Stimulated activated CD4-positive, alpha-beta T cell treated with anti-CD3 and anti-CD28 coated beads, Interleukin-12 subunit alpha, Interleukin-12 subunit beta, amount 100 ng/mL, for 4 hours (primary cell): ENCODE measurements at places on chromosomes 11 and 22.

- no peak for DNase-seq
These were observed 364.0 kb downstream of the CASP12 start for GRCh38 chr11:104534278-104534677.

DNA sequence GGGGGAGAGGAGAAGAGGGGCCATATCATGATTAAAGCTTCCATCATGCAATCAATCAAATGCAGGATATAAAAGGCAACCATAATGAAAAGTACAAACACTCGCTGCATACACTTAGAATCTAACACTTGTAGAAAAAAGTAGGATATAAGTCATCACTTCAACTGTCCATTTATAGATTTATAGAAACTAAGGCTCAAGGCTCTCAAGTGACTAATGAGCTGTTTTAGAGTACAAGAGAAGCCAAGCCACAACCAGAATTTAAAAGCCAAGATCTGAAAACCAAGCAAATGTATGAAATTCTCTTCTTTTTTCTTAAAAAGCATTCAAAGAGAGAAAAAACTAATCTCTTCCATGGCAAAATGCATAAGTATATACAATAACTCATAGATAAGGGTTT lies 160.2 kb upstream of the BLID start:
- DNase-seq: no peak

DNA sequence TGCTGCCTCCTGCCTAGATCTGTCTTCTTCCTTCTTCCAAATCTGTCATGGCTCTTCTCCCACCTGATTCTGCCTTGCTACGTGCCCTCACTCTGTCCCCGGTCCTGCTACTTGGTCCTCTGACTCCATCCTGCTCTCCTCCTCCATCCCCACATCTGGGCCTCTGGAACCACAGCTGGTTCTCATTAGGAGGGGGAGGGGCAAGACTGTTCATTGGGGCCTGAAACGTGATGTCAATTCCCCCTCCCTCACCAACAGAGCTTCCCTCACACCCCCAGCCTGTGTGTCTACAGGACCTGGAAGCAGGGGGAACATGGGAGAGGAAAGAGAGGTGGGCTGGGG lies 9.1 kb downstream of the DCHS1 start:
- no peak for DNase-seq

DNA sequence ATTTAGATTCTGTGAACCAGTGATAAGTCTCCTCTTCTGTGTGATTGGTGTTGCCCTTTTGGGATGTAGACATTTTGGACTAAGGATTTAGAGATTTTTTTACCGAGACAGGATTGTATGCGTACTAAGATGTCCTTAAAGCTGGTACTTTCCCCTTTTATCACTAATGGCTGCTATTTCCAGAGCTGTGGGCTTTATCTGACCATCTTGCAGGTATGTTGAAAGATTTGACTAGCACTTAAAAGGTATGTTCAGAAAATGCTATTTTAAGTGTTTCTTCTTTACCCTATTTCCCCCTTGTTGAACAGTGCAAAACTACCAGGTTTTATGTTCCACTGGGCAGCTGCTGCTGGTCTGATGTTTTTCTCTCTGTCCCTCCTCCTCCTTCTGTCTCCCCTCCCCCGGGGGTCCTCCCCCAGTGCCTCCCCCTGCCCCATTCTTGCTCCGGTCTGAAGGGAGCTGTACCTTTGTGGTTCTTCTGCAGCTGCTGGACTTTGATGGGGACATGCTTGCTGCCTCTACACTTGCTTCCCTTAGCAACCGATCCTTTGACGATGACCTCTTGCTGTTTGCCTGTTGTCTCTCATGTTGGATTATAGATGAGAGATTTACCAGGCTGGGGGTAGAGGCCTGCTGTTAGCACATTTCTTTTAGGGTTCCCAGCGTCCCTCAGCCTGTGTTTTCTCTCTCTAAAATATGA lies 59.6 kb downstream of the ZNRF3 start:
- DNase-seq: no peak

GRCh38 chr11:96132437-96132836 lies 208.5 kb upstream of the MTMR2 start:
- DNase-seq: no peak

- no peak for DNase-seq
These were observed 9.0 kb upstream of the CCT8L2 start for GRCh38 chr22:16601437-16602223.

- DNase-seq: no peak
These were observed 9.7 kb upstream of the PIWIL4 start for GRCh38 chr11:94557421-94557820.

DNA sequence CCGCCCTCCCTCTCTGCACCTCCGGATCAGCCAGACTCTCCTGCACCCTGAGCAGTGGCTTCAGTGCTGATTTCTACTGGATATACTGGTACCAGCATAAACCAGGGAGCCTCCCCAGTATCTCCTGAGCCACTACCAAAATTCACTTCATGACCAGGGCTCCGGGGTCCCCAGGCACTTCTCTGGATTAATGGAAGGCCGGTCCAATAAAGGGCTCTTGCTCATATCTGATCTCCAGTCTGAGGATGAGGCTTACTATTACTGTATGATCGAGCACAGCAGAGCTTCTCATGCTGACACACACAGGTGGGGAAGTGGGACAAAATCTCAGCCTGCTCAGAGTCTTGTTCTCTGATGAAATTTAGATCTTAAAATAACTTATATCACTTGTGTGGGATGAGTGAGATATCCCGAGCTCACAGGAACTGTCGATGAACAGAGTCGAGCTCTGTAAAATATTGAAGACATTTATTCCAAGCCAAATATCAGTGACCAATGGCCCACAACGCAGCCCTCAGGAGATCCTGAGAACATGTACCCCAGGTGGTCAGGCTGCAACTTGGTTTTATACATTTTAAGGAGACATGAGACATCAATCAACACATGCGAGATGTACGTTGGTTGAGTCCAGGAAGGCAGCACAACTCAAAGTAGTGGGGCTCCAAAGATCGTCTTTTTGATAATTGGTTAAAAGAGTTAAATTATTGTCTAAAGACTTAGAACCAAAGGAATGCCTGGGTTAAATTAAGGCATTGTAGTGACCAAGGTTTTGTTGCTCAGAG lies 93.0 kb upstream of the TOP3B start:
- DNase-seq: no peak

DNA sequence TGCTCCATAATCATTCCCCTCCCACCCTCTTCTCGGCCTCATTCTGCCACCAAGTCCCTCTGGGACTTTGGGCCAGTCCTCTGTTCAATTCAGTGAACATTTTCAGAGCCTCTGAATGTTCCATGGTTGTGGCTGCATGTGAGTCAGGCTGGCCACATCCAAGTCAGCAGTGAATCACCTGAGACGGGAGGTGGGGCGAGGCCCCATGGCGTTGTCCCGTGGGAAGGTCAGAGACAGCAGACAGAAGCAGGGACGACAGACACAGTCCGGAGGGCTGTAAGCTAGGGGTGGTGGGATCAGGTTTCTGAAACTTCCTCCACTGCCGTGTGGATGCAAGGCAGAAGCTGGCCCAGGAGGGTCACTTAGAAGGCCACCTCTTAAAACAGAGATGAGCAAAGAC lies 324.8 kb downstream of the MN1 start:
- DNase-seq: no peak

DNA sequence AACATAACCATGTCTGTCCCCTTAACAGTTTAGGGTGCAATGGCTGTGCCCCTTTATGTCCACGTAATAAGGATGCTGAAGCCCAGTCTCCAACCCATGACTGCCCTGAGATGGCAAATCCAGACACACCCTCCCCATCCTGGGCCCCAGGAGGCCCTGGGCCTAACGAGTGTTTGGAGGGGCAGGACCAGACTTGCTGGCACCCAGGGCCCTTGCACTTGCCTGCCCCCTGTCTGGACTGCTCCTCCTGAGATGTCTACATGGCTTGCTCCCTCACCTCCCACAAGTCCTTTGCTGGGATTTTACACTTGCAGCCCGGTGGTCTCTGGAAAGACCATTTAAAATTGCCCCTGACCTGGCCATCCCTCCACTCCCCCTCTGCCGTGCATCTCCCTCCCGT lies 132.2 kb upstream of the NECTIN1 start:
- no peak for DNase-seq

DNA sequence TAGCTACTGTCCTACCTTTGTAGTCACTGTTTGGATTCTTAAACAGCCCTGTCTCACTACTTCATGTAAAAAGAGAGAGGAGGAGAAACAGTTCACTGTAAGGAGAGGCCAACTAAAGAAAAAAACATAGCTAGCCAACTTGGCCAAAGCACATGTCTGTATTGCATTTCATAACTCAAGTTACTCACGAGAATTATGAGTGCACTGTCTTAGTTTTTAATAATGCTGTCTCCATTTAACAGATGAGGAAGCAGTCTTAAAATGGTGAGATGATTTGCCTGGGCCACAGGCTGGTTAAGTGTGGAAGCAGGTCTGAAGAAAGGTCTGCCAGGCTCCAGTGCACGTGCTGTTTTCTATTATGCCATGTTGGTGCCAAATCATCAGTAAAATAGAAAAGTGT lies 104.5 kb downstream of the UVRAG start:
- DNase-seq: no peak

GRCh38 chr11:12269446-12270214 lies 107.7 kb upstream of the PARVA start:
- DNase-seq: no peak

- no peak for DNase-seq
These were observed 17.4 kb upstream of the TMEM121B start for GRCh38 chr22:17138513-17138912.

DNA sequence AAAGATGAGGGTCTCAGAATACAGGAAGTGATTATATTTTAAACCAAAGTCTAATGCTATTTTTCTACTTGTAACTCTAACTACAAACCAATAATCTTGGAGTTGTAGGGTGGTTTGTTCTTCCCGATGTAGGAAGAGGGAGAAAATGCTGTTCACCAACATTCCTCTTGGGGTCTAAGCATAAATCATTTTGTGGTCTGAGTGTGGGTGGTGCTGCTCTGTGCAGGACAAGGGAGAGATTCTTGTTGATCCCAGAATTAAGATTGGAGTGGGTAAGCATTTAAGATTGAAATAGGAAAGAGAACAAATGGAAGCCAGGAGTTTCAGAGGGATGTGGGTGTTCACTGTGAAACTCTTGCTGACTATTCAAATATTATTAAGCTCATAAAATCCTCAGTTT lies 38.6 kb upstream of the MMP13 start:
- DNase-seq: no peak

DNA sequence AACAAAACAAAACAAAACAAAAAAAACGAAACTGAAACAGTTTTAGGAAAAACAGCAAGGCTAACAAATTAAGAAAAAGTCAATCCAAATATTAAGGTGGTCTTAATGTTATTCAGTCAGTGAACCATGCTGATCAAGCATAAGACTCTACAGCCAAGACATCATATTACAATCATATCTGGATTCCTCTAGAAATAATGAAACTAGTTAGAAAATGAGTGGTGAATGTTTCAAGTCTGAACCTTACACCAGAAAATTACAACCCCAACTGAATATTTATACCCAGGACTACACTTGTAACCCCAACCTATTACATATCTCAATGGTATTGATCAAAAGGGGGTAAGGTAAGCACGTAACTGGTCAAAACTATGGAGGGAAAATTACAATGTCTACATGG lies 48.8 kb downstream of the ACAT1 start:
- DNase-seq: no peak

GRCh38 chr11:20111871-20112270 lies 48.4 kb downstream of the DBX1 start:
- DNase-seq: no peak

- no peak for DNase-seq
These were observed 145.1 kb downstream of the TBC1D22A start for GRCh38 chr22:46907241-46908215.

GRCh38 chr11:72127923-72128322 lies 7.6 kb upstream of the FOLR3 start:
- DNase-seq: no peak

DNA sequence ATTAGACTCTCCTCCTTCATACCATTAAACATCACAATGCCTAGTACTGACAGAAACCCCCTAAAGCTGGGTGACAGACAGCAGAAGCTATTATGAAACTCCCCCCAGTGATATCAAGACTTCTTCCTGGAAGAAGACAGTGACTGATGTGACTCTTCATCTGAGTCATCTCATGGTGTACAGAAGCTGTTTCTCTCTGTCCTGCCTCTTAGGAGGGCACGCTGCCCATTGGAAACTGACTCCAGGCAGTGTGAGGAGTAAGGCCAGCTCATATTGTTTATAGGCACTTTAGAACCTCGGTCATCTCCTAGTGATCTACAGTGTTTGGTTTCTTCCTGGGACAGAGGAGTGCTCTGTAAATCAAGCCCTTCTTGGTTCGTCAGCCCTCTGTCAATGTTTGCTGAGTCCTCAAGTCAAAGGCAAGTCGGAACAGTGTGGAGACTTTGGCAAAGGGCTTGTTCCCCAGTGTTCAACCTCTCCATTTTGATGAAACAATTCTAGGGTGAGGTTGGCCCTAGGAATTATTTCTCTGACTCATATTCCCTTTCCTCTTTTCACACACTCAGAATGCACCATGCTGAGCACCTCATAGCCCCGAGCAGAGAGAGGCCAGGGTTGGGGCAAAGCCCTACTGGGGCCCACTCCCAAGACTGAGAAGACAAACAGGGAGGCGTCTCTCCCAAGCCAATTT lies 172.5 kb upstream of the TMEM45B start:
- DNase-seq: no peak

DNA sequence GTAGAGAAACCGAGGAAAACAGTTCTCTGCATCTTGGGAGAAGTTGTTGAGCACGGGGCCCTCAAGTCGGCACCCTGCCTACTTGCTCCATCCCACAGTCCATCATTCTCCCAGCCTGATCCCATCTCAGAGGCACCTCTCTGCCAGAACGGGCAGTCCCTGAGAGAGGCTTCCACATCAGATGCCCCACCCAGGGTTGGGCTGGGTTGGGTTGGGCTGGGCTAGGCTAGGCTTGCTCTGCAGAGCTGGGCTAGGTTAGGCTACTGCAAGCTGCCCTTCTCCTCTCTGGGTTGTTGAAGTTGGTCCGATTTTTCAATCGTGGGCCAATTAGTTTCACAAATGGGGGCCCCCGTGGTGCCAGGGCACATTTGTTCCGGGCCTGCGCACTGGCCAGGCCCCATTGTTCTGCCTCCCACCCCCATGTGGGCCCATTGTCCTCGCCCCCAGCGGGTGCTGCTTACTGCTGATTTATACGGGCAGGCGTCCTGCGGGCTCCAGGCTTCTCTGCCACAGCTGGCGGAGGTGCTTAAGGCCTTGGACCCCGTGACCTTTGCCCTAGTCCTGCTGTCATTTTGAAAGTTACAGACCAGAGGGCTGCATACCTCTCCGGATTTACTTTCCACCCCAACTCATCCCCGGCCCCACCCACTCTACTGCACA lies 63.7 kb upstream of the NNMT start:
- no peak for DNase-seq

- peak; percentile 28 for DNase-seq
These were observed 43.6 kb downstream of the CACNG2 start for GRCh38 chr22:36659762-36660509.
